ENCODE measurements at places on chromosomes 3 and 15.

DNA sequence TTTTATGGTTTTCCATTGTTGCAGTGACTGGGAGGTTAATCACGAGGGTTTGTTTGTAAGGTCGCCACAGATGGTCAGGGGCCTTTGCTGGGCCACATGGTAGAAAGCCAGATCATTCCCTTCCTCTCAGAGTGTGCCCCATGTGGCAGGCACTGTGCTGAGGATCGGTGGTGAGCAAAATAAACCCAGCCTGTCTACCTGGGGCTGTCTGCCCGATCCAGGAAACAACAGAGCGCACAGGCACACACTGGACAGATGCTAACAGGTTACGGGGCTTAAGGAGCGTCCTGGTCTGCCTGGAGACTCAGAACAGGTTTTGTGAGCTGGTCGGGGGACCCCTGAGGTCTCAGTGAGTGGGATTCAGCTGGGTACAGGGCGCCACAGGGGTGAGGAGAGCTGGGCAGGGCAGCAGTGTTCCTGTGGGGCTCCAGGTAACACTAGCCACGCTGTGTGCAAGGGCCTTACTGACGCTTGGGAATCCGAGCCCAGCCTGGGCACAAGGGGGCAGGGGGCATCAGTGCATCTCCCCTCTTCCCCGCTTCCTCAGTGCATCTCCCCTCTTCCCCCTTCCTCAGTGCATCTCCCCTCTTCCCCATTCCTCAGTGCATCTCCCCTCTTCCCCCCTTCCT, 136.4 kb downstream of the DNAJB8 start:
- no peak for DNase-seq

- DNase-seq: peak; percentile 15
Observed at GRCh38 chr3:168044049-168044448, 51.7 kb downstream of the GOLIM4 start.

DNA sequence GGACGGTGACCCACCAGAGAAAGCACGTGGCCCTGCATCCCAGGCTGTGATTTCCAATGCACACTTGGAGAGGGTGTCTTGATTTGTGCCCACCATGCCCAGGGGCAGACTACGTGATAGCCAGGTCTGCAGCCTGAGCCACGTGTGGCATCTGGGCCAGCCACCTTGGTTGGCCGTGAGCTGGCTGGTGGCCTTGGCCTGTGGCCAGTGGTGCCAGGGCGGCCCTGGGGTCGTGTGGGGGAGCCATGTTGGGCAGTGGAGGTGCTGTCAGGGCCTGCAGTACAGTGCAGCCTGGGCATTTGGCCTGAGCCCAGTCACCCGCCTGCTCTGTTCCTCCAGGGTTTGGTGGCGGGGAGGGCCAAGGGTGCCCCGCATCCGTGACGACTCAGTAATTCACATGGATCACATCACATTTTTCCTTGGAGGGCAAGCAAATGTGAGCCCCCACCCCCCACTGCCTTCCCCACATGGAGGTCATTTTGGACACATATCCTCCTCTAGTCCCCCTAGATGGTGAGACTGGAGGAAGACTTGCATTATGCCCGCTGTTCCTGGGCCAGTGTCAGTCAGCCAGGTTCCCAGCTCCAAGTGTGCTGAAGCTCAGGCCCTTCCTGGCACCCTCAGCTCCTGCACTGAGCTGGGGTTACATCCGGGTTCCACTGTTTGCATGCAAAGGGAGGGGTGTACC, 201.4 kb downstream of the UBE3A start:
- DNase-seq: no peak

DNA sequence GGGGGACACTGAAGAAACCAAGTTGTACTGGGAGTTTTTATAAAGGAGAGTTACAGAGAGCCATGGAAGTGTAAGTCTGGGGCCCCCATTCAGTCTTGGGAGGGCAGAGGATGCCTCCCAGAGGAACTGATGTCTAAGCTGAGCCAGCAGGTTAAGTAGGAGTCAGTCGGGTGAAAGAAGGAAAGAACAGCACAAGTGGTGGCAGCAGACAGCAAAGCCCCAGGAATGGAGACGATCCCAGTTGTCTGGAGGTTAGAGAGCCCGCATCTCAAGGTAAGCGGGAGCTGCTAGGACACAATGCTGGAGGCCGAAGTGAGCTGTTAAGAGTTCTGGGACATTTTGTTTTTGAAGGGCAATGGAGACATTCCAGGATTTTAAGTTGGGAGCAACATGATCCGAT, 88.8 kb downstream of the TAMM41 start:
- DNase-seq: no peak

DNA sequence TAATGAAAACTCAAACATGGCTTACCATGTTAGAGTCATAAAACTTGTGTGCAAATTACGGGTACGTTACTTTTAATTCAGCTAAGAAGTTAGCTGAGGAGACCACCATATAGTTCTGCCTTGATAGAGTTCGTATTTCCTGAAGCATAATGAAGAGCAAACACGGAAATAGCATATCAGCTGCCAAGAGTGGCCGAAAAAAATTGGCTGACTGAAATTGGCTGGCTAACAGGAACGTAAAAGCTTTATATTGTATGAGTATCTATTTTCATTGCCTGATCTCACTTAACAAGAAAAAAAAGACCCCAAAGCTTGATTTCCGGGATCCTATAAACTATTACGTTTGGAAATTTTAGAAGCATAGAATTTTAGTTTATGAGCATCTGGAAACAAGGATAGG, 1222.9 kb downstream of the ZPLD1 start:
- DNase-seq: no peak

DNA sequence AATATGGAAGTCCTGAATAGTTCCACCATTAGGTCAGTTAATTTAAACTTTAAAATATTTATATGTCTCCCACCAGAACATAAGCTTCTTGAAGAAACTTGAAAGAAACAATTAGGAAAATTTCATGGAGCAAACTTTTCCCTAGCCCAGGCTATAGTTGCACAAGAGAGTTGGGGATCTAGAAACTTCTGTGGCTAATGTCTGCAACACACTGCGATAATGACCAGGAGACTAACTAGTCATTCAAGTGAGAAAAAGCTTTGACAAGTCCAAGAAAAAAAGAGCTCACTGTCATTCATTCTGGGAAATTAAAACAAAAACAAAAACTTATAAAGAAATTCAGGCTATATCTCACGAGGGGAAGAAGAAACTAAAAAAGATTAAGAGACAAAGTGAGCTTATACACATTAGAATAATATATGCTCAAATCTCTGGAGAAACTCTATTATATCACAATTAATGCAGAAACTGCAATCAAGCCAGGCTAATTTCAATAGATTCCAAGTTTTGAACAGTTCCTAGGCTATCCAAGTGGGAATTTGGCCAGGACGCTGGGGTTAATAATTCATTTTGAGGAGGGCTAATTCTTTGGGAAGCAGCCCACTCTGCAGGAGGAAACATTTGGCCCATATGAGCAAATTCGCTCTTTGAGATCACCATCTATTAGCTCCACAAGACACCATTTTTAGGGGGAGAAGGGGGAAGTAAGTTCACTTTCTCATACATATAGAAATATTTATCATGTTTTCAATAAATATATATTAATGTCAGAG, 134.6 kb downstream of the MEIS2 start:
- DNase-seq: no peak

- no peak for DNase-seq
Observed at GRCh38 chr15:67641453-67641852, 99.0 kb downstream of the MAP2K5 start.

DNA sequence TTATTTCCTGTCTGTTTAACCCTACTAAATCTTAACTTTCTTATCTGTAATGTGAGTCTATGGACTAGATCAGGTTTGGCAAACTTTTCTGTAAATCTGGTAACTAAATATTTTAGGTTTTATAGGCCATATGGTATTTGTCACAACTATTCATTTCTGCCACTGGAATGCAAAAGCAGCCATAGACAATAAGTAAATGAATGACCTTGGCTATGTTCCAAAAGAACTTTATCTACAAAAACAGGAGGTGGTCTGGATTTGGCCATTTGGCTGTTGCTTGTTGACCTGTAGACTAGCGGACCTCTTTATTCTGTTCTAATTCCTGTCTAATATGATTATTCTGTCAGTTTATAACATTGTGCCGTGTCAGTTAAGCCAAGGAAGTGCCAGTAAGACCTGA, 314.2 kb downstream of the LPP start:
- no peak for DNase-seq

DNA sequence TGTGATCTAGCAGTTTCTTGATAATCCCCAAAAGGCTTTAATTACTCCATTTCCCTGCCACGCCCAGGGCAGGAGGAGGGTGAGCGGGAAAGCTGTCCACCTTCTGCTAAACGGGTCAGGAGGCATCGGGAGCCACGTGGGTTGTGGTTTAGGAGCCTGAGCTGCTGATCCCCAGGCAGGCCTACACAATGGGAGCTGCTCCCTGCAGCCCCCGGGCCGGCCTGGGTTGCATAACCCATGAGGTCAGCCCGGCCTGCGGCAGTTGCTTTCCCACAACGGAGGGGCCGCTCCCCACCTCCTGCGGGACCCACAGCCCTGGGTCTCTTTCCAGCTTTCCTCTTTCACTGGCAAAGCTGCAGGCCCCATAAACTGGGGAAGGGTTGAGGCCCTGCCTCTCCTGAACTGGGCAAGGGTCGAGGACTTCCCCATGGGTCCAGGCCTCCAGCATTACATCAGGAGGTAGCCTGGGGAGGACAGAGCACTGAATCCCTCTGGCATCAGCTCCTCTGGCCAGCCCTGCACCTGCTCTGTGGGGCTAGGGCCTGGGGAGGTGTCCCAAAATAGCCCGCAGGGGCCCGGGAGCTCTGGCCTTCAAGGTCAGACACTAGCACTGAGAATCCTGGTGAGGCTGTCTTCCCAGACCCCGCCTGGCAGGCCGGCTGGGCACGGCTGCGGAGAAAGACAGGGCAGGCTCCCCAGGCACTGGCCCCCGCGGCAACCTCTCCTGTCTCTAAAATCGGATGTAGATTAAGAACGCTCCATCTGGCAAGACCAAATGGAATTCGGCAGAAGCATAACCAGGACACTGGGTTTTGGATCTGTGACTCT, 47.3 kb downstream of the ZDHHC19 start:
- no peak for DNase-seq

DNA sequence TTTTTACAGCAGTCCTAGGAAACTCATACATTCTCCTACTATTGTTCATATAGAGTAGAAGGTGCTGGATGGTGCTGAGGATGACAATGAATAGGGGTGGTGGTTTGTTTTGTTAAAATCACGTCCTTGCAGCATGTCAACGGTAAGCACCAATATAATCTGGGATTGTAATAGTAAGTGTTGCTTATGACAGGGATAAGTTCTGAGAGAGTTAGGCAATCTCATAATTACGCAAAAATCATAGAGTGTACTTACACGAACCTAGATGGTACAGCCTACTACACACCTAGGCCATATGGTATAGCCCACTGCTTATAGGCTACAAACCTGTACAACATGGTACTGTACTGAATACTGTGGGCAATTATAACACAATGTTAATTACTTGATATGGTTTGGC, 64.3 kb upstream of the TSPAN3 start:
- no peak for DNase-seq

- DNase-seq: no peak
Observed at GRCh38 chr3:15342246-15342645, 9.9 kb upstream of the SH3BP5 start.

- no peak for DNase-seq
Observed at GRCh38 chr15:77042245-77042919, 28.5 kb downstream of the TSPAN3 start.

DNA sequence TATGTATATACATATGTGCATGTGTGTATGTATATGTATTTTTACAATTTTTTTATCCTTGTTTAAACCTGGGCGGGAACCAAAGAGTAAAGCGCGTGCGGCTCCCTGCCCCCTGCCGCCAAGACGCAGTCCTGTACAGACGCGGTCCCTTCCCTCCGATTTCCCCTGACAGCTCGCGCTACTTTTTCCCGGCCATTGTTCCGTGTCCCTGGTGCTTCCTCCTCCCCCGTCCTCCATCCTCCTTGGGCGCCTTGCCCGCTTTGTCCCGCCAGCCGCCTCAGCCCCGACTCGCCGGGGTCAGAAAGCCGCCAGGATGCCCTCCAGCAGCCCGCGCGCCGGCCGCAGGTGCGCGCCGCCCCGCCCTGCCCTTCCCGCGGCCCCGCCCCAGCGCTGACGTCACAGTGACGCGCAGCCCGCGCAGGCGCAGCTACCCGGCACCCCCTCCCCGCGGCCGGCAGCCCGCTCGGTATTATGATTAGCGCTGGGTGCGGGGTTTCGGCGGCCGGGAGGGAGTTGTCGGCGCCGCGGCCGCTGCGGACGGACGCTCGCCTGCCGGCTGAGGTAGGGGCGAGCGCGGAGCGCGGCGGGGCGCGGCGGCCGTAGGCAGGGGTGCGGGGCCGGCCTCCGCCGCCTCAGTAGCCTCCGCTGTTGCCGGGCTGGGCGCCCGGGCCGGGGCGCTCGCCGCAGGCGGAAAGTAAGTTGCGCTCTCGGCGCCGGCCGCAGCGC, at the start of gene SNRK:
Gene SNRK (plus strand): TSS at position 426 of the 726 bp plus-strand sequence. CDS start 16,664 bp downstream, outside the sequence.
- DNase-seq: peak; percentile 98

DNA sequence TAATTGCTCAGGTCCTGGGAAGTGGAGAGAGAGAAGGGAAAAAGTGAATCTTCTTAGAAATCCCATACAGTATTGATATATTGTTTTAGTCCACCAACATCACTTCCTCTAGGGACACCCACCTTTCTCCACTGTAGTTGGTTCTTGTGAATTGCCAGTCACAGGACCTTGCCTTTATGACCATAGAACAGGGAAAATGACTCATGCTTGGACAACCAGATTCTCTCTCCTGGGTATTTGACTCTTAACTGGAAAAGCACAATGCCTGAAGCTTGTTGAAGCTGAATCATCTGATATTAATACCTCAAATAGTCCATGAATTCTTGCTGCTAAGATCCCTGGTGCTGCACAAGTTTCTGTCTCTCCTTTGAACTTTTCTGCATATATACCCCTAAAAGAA, 32.5 kb upstream of the DCLK3 start:
- DNase-seq: no peak

DNA sequence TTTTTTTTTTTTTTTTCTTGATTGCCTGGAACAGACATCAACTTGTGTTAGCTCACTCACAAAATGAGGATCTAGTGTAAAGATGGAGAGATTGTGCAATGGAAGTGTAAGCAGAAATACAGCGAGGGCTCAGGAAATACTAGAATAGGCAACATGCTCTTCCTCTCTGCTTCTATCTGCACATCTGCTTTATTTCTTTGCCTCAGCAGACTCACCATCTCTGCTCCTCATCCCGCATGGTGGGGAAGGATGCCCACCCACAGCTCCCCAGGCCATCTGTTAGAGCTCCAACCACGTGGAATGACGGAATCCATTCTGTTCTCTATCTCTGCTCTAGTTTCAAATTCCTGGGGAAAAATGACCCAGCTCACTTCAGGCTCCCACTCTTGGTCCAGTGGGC, 128.0 kb upstream of the ADAMTS9 start:
- DNase-seq: no peak

Measured in endothelial cell (in vitro differentiated cells).